Amniotic epithelial cell (primary cell): ENCODE measurements at places on chromosomes 16 and 17.

GRCh38 chr17:1112875-1113274 lies 66.9 kb downstream of the ABR start:
- DNase-seq = no peak

GRCh38 chr16:10504404-10504885 lies 76.0 kb downstream of the EMP2 start:
- DNase-seq = no peak

DNA sequence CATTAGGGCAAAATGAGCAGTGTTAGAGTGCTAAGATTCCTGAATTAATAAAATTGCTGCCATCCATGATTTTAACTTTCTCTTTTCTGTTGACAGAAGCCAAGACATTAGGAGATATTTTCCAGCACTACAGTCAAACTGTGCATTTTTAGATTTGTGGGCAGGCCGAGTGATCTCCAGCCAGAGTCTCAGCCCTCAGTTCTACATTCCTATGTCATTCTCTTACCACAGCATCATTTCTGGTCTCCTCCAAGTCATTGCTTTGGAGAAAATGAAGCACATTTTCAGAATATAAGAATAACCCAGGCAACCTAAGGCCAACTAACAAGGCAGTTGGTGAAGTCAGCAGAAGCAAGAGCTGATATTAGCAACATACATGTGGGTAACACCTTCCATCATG lies 74.6 kb upstream of the NUDT7 start:
- peak; percentile 3 for DNase-seq

- no peak for DNase-seq
Observed at GRCh38 chr16:64351121-64351520, 770.7 kb downstream of the CDH11 start.

DNA sequence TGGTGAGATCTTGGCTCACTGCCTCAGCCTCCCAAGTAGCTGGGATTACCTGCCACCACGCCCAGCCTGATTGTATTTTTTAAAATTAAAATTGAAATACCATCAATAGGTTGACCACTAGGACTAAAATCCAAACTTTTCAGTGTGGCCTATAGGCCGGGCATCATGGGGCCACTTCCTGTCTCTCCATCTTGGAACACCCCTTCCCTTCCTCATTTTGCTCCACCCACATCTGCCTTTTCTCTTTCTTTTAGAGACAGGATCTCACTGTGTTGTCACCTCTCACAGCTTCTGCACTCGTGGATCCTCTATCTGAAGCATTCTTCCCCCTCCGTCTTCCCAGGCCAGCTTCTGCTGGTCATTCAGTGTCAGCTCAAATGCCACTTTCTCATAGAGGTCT lies 57.0 kb downstream of the BMERB1 start:
- DNase-seq = no peak
